Bone marrow (tissue), 2 donors: ENCODE measurements at places on chromosomes 1 and 21.

GRCh38 chr1:2288816-2289536 lies 60.9 kb downstream of the SKI start:
- DNase-seq, result no peak

DNA sequence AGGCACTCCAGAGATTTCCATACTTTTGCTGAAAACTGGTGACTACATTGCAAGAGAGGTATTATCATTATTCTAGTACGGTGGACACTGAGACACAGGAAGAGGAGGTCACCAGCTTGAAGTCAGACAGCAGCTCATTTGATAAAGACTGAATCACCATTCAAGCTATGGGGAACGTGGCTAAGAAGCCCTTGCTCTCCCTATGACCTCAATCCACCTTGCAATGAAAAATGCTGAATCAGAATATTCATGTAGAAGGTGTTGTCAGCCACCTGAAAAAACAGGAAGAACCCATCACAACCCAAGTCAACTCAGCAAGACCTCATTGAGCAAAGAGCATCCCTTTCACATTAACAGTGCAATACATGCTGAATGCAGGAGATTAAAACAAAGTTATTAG lies 59.0 kb upstream of the FGGY start:
- DNase-seq, result no peak

DNA sequence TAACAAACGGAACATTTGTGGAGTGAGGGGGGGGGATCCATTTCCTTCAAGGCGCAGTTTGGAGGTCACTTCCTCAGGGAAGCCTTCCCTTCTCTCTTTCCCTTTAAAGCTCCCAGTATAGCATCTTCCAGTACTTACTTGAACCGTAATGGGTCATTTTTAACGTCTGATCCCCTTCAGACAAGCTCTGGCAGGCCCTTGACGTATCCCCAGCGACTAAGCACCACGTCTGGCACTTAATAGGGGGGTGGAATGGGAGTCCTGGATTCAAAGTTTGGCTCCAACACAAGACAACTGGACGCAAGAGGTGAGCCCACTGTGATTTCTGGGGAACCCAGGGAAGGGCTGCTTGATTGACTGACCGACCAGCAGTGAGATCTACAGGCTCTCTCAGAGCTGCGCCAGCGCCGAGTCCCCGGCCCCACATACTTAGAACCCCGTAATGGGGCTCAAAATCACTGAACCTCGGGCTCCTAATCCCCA lies 441 bp downstream of the YARS1 start:
- DNase-seq, result no peak

DNA sequence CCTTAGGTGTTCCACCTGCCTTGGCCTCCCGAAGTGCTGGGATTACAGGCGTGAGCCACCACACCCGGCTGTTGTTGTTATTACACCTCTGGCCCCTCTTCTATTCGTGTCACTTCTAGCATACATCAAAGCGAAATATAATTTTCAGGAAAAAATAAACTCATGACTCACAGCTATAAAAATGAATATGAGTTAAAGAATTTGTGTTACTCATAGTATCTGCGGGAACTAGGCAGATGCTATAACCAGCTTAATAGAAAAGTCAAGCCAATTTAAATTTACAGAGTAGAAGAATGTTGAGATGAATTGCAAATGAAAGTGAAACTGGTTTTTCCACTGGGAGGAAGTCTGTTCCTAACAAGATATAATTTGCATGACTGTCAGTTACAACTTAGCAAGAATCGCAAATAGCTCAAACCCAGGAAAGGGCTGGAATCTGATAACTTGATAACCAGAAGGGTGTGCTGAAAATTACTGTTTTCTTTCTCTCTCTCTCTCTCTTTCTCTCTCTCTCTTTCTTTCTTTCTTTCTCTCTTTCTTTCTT lies 11.2 kb downstream of the OR2W3 start:
- DNase-seq, result no peak

DNA sequence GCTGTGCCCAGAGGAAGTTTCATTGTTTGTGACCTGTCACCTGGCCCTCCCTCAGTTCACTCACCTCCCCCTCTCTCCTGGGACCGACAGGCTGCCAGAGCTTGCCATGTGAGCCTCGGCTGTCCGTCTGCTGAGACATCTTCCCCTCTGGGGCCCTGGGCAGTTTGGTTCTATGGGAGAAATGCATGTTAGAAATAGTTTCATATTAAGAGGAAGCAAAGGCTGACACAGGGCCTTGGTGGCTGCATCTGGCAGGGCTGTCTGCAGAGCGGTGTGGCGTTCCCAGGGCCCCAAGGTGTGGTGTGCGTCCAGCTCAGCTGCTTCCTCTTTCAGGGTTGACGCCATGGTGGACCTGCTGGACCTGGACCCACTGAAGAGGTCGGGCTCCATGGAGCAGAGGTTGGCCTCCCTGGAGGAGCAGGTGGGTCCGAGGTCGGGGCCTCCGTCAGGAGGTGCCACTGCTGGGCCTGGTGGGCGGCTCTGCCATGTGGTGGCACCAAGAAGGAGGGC lies 31.9 kb upstream of the LRRC3 start:
- no peak for DNase-seq

DNA sequence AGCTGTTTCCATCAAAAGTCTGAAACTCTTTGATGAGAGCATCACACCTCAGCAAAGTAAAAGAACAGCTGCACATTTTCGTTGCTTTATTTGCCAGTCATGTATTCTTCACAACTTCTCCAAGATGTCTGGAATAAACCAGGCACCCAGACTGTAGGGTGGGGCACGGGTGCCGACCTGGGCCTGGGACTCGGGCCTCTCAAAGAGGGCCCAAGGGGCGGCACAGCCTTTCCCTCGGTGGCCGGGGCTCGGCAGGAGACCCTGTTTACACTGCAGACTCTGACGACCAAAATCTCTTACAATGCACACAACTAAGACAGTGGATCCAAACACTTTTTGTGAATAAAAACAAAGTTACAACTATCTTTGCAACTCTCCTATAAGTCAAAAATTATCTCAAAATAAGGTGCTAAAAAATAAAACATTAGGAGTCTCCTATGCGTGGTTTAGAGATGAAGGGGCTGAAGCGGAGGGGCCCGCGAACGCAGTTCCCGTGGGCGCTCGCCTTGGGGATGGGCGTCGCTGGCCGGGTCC lies 696 bp downstream of the LSS start:
- DNase-seq, result no peak
